ENCODE measurements at places on chromosomes 1 and 21.

DNA sequence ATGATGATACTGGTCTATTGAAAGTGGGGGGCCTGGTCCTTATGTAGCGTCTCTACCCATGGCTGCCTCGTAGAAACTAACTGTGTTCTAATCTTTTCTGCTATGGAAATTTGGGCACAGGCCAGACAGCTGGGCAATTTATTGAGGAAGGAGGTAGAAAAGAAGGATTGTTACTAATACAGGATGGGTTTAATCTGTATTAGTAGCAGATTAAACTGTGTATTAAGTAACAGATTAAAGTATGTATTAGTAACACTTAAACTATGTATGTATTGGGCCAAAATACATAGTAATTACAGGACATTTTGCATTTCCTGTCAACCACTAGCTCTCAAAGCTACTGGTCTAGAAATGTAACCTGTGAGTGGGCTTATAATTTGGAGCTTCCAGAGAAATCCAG lies 142.0 kb downstream of the MAST2 start:
- peak; percentile 60 for DNase-seq

- no peak for DNase-seq
Measured at GRCh38 chr1:113674591-113674990, 84.7 kb downstream of the PHTF1 start.

- peak; percentile 39 for DNase-seq
Measured at GRCh38 chr1:233367057-233367803, 39.7 kb downstream of the MAP3K21 start.

DNA sequence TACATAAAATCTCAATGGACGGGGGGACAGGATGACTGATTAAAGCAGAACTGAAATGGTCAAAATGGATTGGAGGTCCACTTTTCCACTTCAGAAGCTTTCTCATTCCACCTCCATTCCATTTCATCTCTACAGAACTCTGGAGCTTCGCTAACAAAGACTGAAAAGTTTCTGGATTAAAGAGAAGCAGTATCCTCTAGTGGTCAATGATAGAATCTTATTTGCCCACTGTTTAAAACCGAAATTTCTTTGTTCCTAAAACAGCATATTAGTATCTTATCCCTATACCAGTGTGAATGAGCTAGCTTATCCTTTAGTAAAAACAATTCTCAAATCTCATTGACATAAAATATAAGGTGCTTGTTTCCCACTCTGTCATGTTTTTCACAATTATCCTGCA lies 890.6 kb downstream of the KCNT2 start:
- peak; percentile 55 for DNase-seq

DNA sequence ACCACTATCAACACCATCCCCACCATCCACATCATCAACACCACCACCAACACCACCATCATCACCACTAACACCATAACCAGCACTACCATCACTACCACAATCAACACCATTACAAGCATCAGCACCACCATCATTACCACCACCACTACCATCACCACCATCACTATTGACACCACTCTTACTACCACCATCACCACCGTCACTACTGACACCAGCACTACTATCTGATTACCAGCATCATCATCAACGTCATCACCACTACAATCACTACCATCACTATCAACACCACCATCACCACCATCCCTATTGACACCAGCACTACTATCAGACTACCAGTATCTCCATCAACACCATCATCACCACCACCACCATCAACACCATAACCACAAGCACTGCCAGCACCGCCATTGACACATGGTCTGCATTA lies 106.1 kb upstream of the RUNX3 start:
- no peak for DNase-seq

DNA sequence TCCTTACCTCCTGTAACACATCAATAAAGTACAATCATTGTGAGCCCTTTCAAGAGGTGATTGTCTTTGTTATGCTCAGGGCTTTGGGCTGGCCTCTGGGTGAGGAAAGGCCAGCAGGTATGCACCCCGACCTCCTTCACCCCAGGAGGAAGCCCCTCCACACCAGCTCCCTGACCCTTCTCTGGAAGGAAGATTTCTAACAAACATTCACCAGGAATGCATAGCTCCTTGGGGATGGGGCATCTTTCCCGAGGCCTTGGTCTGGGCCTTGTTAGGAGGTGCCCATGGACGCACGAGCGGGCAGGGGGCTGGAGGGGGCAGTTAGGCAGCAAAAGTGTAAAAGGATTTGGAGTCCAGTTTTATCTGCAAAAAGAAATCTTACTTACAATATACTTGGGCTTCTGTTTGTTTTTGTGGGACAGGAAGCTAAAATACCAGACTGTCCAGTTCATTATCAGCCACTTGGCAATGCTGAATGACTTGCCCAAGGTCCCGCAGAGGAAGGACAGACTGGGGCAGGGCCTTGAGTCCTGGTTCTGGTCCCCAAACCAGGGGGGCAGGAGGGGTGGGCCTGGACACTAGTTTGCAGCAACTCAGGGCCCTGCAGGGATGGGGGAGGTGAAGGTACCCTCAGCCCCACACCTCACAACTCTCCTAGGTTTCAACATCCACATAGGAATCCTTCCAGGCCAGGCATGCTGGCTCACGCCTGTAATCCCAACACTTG lies 10.1 kb downstream of the ZC3H12A start:
- no peak for DNase-seq

DNA sequence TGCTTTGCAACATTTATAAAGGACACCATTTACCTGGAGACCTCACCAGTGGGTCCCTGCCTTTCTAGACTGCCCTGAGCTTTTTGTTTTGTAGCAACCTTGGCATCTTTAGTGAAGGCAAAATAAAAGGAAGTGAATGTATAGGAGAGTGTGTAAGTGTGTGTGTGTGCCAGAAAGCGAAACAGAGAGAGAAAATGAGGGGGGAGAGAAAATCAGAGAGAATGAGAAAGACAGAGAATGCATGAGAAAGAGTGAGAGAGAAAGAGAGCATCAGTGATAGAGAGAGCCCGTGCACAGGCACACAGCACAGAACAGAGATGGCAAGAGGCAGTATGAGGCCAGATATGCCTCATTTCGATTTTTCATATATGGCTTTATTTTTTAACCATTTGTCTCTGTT lies 57.5 kb downstream of the HSD3B1 start:
- no peak for DNase-seq

DNA sequence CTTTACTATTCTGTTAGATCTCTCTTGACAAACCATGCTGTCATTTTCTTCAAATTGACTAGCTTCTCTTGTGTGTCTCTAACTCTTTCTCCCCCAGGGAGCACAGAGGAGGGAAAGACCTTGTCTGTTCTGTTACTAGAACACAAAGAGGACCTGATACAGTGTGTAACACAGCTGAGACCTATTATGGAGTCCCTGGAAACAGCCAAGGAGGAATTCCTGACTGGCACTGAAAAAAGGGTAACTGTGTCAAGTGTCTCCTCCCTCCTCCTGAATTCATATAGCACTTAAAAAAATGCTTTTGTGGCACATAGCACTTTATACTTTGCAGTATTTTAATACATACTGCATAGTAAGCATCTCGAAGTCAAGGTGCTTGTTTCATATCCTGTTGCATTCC lies 50.6 kb downstream of the ZBTB40 start:
- no peak for DNase-seq

DNA sequence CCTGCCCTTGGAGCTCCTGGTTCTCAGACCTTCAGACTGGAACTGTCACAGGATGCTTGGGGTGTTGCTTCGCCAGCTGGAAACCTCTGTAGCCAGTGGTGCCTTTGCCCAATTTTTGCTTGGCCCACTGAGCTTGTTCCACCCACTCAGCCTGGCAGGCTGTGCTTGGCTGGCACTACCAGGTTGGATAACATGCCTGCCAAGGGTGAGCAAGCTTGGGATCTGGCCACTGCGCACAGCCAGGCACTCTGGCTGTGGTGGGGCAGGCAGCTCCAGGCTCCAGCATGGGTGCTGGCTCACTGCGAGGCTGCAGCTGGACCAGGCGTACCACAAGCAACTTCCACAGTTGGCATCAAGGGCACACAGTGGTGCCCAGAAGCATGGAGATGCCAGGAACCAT lies 967.8 kb upstream of the NCAM2 start:
- DNase-seq: no peak

- no peak for DNase-seq
Measured at GRCh38 chr1:211739671-211740411, 64.4 kb upstream of the NEK2 start.

DNA sequence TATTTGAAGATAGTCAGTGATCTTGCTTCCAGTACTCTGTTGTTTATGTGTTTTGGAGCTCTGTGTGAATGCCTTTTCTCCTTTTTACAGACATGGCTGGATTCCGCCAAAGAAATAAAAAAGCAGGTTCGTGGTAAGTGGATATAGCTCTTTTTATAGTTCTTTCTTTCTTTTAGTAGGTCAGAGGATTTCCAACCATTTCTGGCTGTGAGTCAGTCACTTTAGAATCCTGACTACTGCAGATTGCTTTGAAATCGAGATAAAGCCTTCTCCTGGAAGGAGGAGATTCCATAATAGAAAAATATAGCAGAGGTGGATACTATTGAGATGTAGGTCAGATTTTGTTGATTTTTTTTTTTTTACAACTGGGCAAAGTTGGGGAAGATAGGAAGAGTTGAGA lies 97.4 kb downstream of the EPB41 start:
- DNase-seq: no peak

- no peak for DNase-seq
Measured at GRCh38 chr1:203629507-203630082, 3.0 kb downstream of the ATP2B4 start.

DNA sequence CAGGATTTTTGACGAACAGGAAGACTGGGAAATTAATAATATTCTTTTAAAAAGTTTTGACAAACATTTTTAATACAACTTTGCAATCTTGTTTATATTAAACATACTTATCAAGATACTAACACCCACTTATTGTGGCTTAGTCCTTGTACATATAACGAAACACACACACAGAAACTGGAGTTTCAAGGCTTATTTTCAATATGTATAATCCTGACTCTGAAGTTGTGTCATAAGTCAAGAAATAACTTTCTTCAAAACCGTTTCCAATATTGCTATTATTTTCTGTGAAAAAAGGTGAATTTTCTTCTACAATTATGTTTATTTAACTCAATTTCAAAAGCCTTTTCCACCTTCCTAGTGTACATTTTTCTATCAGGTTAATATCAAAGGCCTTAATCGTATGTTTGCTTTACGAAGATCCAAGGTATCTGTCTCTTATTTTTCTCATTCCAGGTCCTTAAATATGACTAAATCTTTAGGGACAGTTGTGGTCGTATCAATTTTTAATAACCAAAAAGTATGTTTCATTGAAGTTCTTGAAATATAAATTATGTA lies 1.8 kb downstream of the CDKN2C start:
- DNase-seq: no peak

DNA sequence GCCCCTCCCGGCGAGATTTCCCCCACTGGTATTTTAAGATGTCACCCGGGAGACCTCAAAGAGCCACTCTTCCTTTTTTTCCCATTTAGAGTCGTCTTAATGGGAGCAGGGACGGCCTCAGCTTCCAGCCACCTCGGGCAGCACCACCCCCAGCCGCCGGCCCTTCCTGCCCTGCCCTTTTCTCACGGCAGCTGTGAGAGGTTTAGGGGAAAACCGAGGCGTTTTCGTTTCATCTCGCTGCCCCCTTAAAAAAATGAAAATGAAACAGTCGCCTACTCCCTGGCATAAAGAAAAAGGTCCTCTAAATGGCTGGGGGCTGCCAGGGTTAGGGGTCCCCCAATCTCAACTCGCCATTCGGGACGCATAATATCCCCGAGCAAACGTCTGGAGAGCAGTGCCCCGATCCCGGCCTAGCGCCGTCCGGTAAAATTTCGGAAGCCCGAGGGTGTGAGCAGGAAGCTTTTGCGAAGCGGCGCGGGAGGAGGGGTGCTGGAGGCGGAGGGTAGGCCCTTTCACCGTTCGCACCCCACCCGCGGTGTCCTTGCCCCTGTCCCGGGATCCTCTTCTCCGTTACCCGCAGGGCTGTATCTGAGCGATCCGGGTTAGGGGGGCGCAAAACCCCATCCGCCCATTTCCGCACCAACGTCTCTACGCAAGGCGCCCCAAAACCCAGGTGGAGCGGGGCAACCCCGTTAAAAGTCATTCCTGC lies 1.2 kb downstream of the RUNX3 start:
- DNase-seq: no peak

- peak; percentile 46 for DNase-seq
Measured at GRCh38 chr1:26417111-26417759, 6.6 kb downstream of the LIN28A start.

DNA sequence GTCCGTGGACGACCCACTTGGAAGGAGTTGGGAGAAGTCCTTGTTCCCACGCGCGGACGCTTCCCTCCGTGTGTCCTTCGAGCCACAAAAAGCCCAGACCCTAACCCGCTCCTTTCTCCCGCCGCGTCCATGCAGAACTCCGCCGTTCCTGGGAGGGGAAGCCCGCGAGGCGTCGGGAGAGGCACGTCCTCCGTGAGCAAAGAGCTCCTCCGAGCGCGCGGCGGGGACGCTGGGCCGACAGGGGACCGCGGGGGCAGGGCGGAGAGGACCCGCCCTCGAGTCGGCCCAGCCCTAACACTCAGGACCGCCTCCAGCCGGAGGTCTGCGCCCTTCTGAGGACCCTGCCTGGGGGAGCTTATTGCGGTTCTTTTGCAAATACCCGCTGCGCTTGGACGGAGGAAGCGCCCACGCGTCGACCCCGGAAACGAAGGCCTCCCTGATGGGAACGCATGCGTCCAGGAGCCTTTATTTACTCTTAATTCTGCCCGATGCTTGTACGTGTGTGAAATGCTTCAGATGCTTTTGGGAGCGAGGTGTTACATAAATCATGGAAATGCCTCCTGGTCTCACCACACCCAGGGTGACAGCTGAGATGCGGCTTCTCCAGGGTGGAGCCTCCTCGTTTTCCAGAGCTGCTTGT lies 32.4 kb downstream of the PRMT2 start:
- peak; percentile 33 for DNase-seq

DNA sequence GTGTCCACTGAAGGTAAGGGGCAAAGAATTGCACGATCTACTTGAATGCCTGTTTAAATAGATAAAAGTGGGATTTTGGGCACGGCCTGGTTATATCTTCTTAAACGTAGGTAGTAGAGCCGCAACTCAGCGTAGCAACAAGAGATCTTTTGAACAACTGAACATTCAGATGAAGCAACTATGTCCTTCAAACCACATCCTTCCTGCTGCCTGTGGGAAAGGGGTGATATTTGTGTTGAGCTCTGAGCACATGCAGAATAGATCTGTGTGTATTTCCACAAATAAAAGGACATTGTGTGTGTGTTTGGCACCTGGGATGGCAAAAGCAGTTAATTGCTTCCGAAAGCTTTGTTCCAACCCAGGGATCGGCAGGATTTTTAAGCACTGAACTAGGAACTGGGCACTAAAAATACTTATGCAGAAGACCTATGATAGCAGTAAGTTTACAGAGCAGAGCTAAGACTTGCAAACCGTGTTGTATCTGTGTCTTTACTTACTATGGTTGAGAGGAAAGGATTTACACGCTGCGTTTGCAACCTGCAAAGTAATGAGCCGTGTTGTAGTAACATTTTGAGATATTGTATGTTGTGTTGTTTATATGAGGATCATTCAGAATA lies 333.4 kb downstream of the CHRM3 start:
- DNase-seq: no peak

GRCh38 chr1:151612501-151613281 lies 841 bp downstream of the SNX27 start:
- peak; percentile 16 for DNase-seq

- peak; percentile 98 for DNase-seq
Measured at GRCh38 chr1:159881622-159882526, 18.1 kb downstream of the CFAP45 start.
